Fibroblast of pulmonary artery (primary cell): ENCODE measurements at places on chromosomes 4 and X.

DNA sequence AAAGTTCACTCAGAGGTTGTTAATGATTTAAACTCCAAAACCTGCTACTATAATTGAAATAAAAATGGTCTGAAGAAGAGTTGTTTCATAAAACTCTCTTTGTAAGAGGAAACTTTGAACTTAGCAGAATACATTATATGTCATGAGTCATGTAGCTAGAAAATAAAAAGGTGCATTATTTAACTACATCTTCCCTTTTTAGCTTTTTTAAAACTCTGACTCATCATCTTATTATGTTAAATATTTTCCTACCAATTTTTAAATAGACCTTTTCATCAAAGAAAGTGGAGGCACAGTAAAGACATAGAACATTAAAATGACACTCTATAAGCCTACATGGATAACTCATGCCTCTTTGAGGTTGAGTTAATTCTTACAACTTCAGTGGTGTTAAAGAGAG, 1.2 kb upstream of the ZNF827 start:
- DNase-seq = peak; percentile 45

DNA sequence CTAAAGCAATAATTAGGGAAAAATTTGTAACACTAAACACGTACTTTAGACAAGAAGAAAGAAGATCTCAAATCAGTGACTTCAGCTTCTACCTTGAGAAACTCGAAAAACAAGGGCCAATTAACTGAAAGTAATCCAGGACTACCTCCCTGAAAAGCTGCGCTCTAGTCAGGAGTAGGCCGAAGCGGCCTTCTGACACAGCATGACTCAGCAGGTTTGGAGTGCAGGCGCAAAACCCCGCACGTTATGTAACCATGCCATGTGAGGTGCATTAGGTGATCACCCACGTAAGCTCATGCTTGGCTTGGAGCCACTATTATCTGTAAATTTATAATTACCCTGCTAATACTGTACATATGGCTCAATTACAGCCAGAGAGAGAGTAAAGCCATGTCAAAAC, 52.8 kb upstream of the CCDC149 start:
- DNase-seq = no peak

- DNase-seq = no peak
These were observed 165.1 kb downstream of the GPAT3 start for GRCh38 chr4:83701041-83701440.

DNA sequence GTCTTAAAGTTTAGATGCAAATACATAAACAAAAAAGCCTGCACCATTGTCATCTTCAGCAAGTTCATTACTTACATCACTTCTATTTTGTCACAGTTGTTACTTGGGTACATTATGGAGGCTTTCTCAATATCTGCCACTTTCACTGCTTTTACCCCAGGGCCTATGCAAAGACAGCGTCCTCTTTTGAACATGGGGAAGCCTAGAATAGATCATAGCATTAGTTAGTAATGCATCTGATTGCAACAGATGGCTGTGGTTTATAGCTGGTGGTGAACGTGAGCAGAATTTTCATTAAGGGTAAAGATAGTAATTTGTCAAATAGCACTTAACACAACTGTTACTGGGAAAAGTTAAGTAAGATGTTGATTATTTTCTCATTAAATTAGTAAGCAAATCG, 729 bp downstream of the CXCL11 start:
- DNase-seq = no peak

GRCh38 chr4:148333265-148333664, 108.9 kb downstream of the NR3C2 start:
- DNase-seq = no peak

DNA sequence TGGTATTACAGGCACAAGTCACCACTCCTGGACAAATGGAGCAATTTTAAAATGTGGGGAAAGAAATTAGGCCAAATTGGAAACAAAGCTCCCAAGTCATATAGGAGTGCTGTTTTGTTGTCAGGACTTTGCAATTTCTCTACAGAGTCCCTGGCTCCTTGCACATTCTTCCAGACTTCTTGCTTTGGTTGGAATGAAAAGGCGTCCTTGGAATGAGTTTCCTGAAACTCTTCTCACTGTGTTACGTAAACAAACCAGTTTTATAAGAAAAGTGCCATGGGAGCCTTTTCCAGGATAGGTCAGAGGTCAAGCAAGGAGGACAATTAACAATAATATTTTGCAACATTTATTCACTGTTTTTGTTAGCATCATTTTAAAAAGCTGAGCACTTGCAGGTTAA, 32.4 kb upstream of the KIT start:
- peak; percentile 16 for DNase-seq

GRCh38 chr4:77148078-77148477, 8.9 kb upstream of the CCNG2 start:
- DNase-seq = no peak

DNA sequence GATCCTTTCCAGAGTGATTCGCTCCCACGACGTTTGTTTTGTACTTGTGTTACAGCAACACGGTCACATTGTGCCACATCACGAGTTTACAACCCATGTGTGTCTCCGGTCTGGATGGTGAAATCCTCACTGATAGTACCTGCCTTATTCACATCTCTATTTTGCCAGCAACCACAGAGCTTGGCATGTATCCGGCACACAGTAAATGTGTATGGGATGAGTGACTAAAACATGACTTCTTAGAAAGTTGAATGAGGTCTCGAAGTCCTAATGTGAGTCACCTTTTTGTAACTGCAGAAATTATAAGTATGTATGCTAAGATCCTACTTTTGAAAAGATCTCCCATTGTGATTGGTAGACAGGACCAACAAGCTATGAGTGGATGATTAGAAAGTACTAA, 7.5 kb downstream of the STOX2 start:
- DNase-seq = no peak

- DNase-seq = no peak
These were observed 12.0 kb upstream of the MFAP3L start for GRCh38 chr4:170038232-170038631.

GRCh38 chr4:64158648-64159326, 250.5 kb downstream of the TECRL start:
- peak; percentile 74 for DNase-seq

GRCh38 chrX:41457613-41458192, 10.6 kb downstream of the NYX start:
- no peak for DNase-seq

DNA sequence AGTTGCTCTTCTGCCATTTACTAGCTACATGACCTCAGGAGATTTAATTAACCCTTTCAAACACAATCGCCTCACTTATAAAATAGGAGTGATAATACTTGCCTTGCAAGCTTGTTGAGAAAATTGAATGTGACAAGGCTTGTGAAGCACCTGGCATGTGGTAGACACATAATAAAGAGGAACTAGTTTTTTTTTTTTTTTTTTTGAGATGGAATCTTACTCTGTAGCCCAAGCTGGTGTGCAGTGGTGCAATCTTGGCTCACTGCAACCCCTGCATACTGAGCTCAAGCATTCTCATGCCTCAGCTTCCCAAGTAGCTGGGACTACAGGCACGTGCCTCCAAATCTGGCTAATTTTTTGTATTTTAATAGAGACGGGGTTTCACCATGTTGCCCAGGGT, 73.7 kb upstream of the STIM2 start:
- no peak for DNase-seq

DNA sequence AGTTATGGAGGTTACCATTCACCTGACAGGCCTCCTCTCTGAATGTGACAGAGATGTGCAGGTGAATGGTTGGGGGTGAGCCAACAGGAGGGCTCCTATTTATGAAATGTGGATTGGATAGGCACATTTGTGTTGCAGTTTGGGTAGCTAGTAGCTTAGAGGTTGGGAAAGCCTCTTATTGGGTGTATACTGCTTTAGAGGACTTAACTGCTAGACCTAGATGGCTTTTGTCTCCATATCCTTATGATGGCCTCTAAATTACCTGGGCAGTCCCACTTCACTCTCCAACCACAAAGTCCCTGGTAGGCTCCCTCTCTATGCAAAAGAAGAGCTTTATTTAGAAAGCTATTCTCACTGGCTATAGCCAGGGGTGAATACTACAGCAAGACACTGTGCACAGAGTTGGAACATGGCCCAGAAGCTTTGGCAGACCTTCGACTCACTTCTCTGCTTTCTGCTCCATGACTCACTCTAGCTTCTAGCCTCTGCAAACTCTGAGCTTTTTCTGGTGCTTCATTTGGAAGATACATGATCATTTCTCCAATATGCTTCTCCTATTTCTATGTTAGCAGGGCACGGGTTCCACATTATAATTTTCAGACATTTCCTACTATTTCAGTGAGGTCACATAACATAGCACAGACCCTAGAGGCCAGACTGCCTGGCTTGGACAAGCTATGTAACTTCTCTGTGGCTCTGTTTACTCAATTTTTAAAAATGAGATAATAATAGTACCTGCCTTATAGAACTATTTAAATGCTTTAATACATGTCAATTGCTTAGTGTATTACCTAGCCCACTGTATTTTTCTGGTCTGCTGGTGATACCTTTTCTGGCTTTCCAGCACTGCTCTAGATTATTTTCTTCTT, 6.0 kb upstream of the VGLL1 start:
- DNase-seq = peak; percentile 89

DNA sequence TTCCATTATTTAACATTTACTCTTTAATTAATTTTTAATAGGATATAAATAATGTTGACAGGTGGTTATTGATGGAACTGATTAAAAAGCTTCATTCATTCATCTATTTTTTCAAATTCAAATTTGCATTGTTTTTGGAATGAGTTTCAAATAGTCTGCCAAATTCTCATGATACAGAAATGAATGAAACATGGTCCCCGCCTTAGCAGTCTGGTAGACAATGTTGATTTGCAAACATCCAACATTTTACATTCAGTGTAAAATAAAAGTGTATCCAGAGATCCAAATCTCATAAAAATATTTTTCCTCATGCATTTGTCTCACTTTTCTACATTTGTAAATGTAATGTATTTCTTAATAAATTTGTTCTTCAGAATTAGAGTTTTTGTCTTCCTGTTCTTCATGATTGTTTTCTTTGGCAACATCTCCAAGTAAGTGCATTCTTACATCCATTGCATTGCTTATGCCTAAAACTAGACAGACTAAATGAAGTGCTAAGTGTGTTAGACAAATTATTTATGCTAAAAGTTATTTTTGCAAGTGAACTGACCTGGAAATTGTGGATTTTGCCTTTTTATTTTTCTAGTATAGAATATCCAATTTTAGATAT, 142.3 kb downstream of the PCDH18 start:
- DNase-seq = peak; percentile 60

GRCh38 chr4:8912089-8912455, 40.4 kb upstream of the HMX1 start:
- DNase-seq = no peak

- DNase-seq = no peak
These were observed 50.6 kb downstream of the NRK start for GRCh38 chrX:105872941-105873340.

DNA sequence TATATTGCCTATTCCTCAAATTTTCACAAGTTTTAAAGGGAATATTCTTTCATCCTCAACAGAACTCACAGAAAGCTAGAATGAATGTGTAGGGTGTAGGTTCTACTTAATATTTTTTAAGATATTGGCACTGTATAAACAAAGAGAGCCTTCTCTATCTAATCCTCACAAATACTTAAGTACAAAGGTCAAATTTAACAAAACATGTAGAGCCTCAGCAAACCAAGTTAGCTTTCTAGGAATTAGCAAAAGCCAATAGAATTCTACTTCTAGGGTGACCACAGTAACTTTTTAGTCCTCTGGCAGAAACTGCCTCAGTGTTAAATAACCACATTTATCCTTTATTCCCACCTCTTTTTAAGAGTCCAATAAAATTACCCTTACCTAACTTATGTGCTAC, 19.3 kb downstream of the DHX15 start:
- no peak for DNase-seq

GRCh38 chr4:184011826-184012380, 106.8 kb downstream of the STOX2 start:
- DNase-seq = no peak

DNA sequence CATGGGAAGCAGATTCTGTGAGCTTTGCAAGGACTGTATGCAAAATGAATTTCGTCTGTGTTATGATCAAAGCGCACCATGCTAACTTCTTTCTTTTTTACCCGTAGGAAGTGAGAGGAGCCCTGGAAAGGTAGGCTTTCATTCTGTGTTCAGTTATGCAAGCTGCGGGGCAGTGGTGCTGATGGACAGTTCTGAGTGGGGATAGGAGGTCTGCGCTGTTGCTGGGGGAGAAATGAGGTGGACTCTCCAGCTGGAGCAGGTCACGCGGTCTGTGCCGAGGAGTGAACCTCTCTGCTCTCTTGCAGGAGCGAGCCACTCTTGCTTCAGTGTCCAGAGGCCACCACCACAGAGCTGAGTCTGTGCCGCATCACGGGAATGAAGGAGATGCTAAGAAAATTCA, 4.5 kb downstream of the TRIML1 start:
- no peak for DNase-seq

DNA sequence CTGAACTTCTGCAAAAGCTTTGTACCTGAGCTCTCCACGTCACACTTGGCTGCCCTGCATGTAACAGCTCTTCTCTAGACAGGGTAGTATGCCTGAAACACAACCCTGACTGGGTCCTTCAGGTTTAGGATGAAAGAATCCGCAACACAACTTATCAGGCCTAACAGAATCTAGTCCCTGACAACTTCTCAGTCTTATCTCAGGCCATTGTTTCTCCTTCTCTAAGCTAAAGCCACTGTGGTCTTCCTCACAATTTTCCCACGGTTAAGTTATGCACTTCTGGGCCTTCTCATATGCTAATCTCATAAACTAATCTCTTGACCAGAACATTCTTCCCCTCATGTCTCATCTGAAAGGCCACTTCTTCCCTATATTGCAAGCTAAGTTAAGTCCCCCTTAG, 10.8 kb upstream of the TMPRSS11B start:
- peak; percentile 34 for DNase-seq

GRCh38 chr4:77669946-77670590, 64.4 kb downstream of the CXCL13 start:
- no peak for DNase-seq

- DNase-seq = no peak
These were observed 922.5 kb downstream of the RPA4 start for GRCh38 chrX:97806238-97806637.

DNA sequence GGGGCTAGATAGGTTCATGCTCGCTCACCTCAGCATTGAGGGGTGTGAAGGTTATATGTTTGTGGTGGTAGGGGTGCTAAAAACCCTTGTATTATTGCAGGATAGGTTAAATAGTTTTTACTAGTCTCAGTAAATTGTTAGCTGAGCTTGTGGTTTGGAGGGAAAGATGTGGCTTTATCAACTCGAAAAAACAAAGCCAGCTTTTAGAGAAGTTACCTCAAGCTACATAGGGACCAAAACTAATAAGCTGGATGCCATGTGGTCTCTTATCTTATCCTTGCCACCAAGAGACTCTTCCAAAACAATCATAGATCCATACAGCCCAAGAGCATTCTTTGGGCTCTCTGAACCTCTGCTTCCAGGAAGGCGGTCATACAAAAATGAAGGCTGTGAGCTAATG, 29.2 kb downstream of the MSN start:
- no peak for DNase-seq

DNA sequence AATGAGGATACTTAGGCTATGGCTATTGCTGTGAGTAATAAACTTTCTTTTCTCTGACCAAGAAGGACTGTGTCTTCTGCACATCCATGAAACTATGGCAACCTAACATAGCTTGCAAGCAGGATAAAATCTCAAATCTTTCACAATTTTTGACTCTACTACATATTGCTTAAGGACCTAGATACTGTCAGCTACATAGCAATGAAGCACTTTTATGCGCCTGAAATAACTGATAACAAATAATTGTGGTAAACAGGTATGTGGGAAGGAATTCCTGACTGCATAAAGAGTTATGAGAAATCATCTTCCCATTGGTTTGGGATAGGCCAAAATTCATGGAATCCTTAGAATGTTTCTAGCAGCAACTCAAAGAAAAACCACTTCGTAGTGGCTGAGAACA, 41.2 kb upstream of the PDGFC start:
- DNase-seq = peak; percentile 69

- DNase-seq = no peak
These were observed 14.2 kb upstream of the TIMM8A start for GRCh38 chrX:101362757-101363156.
